LoVo (cell line): ENCODE measurements at places on chromosomes 6 and 20.

- DNase-seq = no peak
Measured at GRCh38 chr6:42159431-42160024, 13.6 kb upstream of the GUCA1A start.

- DNase-seq = no peak
Measured at GRCh38 chr6:90934966-90935365, 348.1 kb upstream of the MAP3K7 start.

DNA sequence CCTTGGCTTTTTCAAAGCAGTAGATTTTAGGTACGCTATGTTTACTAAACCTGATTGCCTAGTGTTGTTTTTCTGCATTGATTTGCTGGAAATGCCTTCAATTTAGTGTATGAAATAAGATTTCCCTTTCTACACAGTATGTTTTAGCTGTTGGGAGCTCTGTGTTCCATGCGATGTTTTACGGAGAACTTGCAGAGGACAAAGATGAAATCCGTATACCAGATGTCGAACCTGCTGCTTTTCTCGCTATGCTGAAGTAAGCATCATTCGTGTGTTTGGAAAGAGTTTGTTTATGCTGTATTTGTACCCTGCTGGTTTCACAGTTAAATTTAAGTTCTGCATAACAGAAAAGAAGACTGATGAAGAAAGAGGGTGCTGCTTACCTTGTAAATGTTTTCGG, 1.9 kb downstream of the BTBD3 start:
- no peak for DNase-seq

GRCh38 chr6:52564856-52565255, 12.0 kb downstream of the TRAM2 start:
- DNase-seq = no peak

- DNase-seq = no peak
Measured at GRCh38 chr20:34355427-34355826, 7.6 kb upstream of the ITCH start.

GRCh38 chr20:362271-363254, 15.7 kb downstream of the NRSN2 start:
- peak; percentile 94 for DNase-seq
